EH (cell line): ENCODE measurements at places on chromosomes 4 and X.

- no peak for DNase-seq
Measured at GRCh38 chr4:185566425-185566824, 31.1 kb upstream of the PDLIM3 start.

GRCh38 chrX:112672788-112673560, 6.8 kb downstream of the LHFPL1 start:
- DNase-seq = no peak

DNA sequence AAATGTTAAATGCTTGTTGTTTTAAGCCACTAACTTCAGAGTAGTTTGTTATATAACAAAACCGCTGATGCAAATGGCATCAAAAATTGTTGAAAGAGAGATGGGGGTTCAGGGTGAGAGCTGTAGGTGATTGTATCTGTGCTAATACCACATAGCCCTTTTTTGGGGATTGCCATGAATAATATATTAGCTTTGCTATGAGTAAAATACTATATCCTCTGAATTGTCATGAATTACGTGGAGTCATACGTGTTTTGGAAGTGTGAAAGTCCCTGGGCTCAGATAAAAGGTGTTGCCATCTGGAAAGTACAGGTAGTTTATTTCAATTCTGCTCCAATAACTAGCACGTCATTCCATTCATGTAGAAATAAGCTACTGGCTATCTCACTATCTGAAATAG, 30.6 kb downstream of the DYNLT3 start:
- DNase-seq = no peak

- no peak for DNase-seq
Measured at GRCh38 chr4:145819101-145819852, 119.3 kb downstream of the ZNF827 start.

DNA sequence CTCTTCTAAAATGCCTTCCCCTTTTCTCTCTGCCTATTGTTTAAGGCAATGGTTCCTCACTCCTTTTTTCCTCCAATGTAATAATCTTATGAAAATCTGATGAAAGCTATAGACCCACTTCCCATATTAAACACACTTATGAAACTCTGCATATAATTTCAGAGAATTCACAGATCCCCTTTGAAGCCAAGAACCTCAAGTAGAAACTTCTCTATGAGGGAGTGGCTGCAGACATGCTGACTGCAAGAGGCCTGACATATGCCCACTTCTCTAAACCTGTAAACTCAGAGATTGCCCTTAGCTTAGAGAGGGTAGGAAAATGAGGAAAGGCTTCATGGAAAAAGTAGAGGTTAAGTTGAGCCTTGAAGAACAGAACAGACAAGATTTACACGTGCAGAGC, 37.6 kb downstream of the TAB3 start:
- no peak for DNase-seq

DNA sequence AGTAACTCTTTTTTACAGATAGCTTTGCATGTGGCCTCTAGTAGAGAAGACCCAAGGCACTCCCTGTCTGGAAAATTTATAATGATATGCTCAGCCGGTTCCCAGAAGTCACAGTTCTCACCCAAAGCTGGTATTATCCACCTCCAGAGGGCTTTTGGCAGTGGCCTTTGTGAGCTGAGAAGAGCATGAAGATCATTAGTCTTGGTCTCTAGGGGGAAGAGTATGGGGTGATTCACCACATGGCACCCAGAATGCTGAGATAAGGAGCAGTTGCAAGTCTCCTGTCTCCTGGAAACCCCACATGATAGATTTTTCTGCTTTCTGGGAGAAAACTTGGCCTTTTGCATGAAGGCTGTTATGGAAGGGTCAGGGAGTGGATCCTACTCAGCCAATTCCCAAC, 75.4 kb upstream of the PRPS1 start:
- DNase-seq = peak; percentile 40

DNA sequence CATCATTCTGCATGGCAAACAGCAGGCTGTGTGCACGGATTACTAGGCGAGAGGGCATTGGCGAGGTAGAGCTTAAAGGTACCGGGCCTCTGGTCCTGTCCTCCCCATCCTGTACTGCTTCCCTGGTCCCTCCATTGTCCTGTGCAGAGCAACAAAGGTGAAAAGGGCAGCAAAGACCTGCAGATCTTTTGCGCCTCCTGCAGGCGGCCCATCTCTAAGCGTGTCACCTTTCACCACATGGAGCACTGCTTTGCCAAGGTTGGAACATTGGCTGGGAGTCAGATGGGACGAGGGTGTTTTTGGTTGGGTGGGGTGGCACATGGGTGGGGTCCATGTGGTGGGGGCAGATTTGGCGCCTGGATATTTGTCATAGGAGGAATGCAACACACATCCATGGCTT, 64.7 kb upstream of the UXT start:
- DNase-seq = no peak

- peak; percentile 68 for DNase-seq
Measured at GRCh38 chr4:121656269-121656641, 40.5 kb downstream of the ANXA5 start.

DNA sequence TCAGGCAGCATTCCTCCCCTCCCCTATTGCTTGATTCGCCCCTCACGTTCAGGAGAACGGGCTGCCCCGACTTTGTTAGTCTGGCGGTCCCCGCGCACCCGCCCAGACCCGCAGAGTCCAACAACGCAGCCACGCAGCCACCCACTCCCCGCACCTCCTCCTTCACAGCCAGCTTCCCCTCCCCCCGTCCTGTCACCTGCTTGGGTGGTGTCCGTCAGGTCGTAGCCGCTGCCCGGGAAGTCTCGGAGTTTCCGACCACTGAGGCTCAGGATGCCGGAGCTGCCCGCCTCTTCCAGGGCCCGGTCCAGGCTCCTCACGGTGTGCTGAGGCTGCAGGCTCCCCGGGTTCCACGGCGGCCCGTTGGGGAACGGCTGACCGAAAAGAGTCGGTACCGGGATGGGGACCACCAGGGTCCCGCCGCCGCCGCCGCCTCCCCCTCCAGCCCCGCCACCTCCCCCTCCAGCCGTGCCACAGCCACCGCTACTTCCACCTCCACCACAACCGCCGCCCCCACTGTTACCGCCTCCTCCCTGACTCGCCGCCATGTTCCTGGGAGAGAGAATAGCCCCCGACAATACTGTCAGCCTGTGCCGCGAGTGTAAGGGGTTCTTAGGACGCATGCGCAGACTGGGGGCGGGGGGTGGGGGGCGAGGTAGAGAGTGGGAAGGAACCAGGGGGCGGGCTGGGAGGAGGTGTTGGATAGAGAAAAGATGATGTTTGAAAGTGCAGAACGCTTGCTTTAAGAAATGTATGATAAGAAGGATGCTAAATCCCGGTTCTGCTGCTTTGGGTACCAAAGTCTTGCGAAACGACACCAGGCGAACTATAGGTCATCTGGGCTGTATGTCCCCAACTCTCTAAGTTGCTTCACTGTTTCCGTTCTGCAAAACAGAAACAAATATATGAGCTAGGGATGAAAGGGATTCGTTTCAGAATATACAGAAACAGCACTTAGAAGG, at the start of gene LRCH2:
TSS of gene LRCH2 (minus strand) at position 600 of the 959 bp plus-strand sequence. CDS start at position 545, 55 bp downstream.
- DNase-seq = peak; percentile 44

DNA sequence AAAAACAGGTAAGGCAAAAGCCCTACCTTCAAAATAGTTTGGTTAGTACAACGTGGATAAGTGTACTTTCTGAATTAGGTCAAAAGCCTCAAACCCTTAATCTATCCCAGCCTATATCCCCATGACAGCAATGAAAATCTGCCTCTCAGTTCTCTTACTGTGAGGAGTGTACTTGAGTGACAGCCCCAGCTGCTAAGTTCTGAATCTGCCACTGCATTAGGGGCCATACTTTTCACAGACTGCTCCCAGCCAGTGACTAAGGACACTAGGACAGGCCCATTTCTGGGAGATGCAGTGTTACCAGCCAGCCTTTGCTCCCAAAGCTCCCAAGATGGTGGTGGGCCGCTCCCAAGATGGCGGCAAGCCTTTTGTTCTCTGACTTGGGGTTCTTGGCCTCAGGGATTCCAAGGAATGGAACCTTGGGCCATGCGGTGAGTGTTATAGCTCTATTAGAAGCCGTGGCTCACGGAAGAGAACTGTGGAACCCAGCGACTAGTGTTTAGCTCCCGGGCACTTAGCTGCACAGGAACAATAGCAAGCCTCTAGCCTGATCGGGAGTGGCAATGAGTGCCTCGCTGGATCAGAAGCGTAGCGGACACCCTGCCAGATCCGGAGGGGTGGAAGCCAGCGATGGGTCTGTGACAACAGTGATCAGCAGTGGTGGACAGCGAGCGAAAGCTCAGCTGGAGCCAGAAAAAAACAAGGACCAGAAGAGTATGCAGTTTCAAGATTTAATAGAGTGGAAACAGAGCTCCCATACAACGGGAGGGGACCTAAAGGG, 175.6 kb upstream of the NRK start:
- no peak for DNase-seq

- DNase-seq = no peak
Measured at GRCh38 chrX:152451731-152451980, 541 bp upstream of the GABRA3 start.

GRCh38 chr4:13208558-13209193, 275.5 kb downstream of the RAB28 start:
- no peak for DNase-seq

- no peak for DNase-seq
Measured at GRCh38 chr4:99144070-99144469, at the start of gene ADH4. Gene ADH4, minus strand, starts transcription at chr4:99144297. Its CDS starts 75 bp downstream, at chr4:99144222.

- DNase-seq = no peak
Measured at GRCh38 chr4:117385526-117385925, 300.1 kb upstream of the TRAM1L1 start.

DNA sequence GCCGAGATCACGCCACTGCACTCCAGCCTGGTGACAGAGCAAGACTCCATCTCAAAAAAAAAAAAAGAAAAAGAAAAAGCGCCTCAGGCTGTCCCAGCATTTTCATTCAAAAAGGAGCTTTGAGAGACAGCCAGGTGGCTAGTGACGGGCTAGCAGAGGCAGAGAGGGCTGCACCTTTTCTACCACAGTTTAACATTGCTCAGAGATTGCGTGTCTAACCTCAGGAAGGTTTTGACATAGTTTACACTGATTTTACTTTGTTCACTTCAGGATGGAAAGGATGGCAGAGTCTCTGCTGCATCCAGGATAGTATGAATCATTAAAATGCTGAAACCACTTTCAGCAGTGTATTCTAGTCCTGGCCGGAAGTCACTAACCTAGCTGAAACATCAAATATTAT, 28.1 kb downstream of the ZFP42 start:
- DNase-seq = no peak

DNA sequence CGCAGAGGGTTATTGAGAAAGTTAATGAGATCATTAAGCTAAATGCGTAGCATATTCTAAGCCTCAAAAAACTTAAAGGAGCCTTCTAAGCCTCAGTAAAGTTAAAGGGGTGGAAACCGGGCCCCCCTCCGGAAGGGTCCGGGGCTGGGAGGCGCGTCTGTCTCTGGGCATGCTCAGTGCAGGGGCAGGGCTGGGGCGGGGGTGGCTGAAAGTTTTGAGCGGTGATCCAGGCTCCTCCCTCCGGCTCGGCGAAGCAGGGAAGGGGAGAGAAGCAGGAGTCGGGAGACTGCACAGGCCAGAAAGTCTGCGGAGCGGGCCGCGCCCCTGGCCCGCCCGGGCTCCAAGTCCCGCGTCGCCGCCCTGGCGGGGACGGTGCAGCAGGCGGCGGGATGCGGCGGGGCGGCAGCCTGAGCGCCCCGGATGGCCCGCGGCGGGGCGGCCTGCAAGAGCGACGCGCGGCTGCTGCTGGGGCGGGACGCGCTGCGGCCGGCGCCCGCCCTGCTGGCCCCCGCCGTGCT, at the start of gene EVC:
TSS of gene EVC (plus strand) at position 241 of the 518 bp plus-strand sequence. CDS start at position 421, 180 bp downstream.
- DNase-seq = peak; percentile 85

GRCh38 chr4:149986917-149987316, 91.3 kb upstream of the DCLK2 start:
- no peak for DNase-seq

GRCh38 chr4:94595880-94596483, 144.2 kb downstream of the PDLIM5 start:
- peak; percentile 64 for DNase-seq

- DNase-seq = peak; percentile 51
Measured at GRCh38 chrX:123422875-123423274, 238.8 kb downstream of the GRIA3 start.

GRCh38 chr4:5203993-5204310, 152.7 kb downstream of the STK32B start:
- peak; percentile 30 for DNase-seq

GRCh38 chr4:73019462-73020047, 50.0 kb downstream of the COX18 start:
- DNase-seq = peak; percentile 60

DNA sequence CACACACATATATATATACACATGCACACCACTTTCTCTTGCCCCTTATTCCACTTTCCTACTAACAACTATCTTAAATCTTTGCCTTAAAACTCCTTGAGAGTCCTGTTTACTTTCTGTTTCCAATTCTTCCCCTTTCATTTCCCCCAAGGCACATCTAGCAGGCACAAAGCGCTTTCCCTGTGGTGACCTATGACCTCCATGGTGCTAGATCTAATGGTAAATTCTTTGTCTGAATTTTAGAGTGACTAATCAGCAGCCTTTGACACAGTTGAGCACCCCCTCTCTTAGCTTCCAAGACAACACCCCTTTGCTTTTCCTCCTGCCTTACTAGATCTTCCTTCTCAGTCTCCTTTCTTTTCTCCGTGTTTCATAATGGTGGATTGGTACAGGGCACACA, 236.4 kb upstream of the TTC29 start:
- DNase-seq = peak; percentile 53

GRCh38 chrX:32141841-32142240, 1069.5 kb downstream of the DMD start:
- no peak for DNase-seq

DNA sequence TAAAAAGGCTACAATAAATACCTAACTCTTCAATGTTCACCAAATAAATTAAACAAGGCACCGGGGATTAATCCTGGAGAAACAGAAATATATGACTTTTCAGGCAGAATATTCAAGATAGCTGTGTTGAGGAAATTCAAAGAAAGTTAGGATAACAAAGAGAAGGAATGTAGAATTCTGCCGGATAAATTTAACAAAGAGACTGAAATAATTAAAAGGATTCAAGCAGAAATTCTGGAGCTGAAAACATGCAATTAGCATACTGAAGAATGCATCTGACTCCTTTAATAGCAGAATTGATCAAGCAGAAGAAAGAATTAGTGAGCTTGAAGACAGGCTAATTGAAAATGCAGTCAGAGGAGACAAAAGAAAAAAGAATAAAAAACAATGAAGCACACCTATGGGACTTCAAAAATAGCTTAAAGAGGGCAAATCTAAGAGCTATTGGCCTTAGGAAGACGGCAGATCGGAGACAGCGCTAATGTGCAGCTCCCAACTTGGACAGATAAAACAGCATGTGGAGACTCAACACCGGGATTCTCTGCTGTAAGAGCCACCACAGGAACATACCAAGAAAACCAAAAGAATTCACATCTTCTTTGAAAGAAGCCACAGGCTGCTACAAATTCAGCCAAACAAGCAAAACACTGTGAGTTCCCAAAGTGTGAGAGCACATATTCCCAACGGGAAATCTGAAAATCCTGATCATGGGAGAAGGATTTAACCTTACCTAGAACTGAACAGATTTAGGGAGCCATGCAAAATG, 1290.9 kb downstream of the PCDH18 start:
- DNase-seq = no peak

- peak; percentile 54 for DNase-seq
Measured at GRCh38 chrX:154779261-154779660, 16.6 kb downstream of the DKC1 start.
